ENCODE measurements at places on chromosomes 2 and 18.

GRCh38 chr18:9333441-9334328 lies 888 bp upstream of the TWSG1 start:
- no peak for DNase-seq

DNA sequence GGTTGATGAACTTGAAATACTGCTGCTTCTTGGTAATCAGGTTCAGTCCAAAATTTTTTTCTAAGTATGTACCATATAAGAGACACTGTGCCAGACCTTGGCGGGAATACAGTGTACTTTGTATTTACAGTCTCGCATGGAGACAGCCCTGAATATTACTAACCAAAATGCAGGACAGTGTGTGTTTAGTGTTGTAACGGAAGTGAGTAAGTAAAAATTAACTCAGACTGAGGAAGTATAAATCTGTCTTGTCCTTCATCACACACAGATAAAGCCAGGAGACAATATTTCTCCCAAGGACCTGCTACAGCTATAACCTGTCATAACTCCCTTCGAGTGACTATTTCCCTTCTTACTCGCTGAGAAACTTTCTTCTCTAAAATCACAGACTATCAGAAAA lies 76.9 kb downstream of the ACTR3 start:
- DNase-seq: no peak

- no peak for DNase-seq
Observed at GRCh38 chr2:202387608-202388342, 11.6 kb downstream of the BMPR2 start.

- no peak for DNase-seq
Observed at GRCh38 chr2:224263571-224264043, 138.3 kb downstream of the FAM124B start.

DNA sequence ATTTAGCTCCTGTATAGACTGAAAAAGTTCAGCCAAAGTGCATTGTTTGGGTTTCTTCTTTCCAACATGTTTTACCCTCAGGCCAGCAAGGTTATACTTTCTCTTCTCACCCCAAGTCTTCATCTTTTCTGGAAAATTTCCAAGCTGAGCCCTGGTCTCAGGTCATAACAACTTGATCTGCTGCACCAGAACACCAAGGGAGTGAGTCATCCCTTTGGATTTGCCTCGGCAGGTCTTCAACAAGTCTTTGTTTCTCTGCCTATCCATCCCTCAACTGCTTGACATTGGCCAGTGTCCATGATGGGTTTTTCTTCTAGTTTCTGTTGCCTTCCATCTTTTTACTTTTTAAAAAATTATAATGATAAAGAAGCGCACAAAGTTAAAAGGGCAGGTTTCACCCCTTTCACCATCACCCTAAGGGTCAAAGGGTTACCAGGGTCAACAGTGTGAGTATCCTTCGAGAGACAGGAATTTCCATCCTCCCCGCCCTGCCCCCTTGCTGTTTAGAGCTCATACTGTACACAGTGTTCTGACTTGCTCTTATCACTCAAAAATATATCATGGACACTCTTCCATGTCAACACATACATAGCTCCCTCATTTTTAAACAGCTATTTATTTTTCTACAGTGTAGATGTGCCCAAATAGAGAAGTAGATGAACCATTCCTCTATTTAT lies 5.7 kb upstream of the SPATS2L start:
- DNase-seq: no peak

GRCh38 chr2:168243061-168243460 lies 4.3 kb downstream of the STK39 start:
- DNase-seq: no peak

DNA sequence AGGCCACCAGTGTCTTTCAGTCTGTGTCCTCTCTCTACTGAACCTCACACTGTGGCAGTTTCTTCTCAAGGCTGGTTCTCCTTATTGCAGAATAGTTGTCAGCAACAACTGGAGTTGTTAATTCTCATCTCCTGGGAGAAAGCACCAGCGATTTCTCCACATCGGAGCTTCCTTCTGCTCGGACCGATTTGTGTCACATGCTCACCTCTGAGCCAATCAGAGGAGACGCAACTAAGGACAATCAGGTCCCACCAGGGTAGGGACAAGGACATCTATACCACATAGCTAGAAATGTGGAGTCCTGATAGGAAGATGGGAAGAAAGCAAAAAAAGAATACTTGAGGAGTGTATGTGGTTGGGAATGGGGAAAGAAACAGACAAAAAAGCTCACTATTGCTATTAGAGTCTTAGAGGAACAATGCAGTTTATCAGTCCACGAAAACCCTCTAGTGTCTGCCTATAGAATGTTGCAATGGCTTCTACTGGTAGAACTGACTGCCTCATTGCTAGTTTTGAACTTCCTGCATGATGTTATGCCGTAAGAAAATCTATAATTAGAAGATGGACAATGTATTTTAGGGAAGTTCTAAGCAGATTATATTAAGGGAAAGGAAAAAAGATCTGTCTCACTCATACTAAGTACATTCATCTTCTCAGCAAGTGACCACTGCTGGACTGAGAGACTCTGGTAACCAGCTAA lies 169.7 kb downstream of the CDCA7 start:
- DNase-seq: no peak

GRCh38 chr18:39635192-39635591 lies 2069.6 kb upstream of the CELF4 start:
- DNase-seq: no peak

GRCh38 chr2:28080911-28081310 lies 190.4 kb downstream of the BABAM2 start:
- no peak for DNase-seq

GRCh38 chr2:109057686-109058085 lies 68.7 kb upstream of the EDAR start:
- DNase-seq: no peak

- DNase-seq: no peak
Observed at GRCh38 chr18:54783139-54783538, 45.1 kb upstream of the RAB27B start.

GRCh38 chr18:44564922-44565321 lies 115.8 kb upstream of the SETBP1 start:
- no peak for DNase-seq

DNA sequence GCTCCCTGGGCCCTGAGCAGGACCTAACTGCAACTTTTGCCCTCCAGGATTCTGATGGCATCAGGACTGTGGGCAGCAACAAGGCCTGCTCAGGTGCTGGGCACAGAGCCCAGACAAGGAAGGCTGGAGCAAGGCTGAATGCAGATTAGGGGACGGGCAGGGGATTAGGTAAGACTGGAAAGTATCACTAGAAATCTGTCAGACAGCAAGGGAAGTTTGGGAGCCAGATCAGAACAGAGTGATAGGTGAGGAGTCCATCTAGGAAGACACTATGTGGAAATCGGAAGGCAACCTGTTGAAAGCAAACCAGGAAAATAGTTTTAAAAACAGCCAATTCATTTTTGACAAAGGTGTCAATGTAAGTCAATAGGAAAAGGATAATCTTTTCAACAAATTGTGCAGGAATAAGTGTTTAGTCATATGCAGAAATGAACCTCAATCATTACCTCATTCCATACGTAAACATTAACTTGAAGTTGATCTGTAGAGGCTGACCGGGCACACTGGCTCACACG lies 56.4 kb upstream of the STPG4 start:
- no peak for DNase-seq

DNA sequence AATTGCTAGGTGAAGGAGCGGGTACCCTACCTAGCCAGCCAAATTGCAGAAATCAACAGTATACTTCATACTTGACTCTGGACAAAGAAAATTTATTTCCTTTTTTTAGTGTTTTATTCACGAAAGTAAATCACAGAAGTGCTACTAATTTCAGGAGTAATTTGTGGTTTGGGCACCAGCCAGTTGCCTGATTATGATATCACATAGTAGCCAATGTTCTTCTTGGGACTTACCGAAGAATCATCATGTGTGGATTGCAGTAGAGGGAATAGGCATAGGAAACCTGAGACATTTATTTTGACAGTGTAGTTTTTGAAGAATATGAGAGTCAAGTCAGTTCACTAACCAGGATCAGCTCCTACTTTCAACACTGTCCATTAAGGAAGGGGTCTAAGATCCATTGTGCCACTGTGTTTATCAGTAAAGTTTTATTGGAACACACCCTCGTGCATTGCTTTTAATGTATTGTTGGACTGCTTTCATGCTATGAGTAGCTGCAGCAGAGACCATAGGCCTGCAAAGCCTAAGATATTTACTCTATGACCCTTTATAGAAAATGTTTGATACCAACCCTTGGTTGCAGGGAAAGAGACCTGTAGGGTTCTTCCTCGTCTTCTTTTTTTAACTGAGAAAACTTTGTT lies 32.1 kb downstream of the TNFRSF11A start:
- DNase-seq: no peak

DNA sequence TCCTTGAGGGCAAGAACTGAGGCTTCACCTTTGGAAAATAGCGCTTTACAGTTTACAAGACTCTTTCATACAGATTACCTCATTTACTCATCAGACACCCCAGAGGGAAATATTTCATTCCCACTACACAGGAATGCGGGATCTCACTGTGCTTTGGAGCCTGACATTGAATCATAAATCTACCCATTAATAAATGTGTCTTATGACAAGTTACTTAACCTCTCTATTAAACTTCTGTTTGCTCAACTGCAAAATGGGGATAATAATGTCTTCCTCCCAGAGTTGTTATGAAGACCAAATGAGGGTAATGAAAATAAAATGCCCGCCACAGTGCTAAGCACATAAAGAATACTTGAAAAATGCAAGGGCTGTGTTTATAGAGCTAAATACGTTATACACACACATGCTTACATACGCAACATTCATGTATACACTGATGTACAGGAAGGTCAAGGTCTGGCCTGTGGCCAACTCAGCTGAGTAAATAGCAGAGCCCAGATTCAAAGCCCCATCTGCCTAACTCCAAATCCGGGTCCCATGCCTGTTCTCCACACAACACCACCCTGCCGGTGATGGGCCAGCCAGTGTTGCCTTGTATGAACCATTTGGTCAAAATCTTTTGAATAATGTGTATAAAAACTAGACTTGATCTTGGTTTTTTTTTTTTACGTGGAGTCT lies 77.8 kb upstream of the STPG4 start:
- DNase-seq: no peak

DNA sequence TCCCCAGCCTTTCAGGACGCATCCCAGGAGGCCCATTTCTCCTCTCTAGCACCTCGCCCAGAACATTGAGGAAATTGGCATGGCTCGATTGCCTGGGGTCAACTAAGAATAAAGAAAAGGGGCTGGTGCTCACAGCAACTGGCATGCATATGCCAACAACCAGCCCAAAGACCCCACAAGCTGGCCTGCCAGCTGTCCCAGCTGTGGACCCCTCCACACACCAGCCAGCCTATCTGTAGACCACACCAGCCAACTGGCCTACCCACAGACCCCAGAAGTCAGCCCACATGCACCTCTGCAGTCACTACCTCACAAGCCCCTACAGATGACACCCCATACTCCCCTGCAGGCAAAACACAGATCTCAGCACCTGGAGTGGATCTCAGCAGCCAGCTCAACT lies 123.8 kb upstream of the ID2 start:
- no peak for DNase-seq

DNA sequence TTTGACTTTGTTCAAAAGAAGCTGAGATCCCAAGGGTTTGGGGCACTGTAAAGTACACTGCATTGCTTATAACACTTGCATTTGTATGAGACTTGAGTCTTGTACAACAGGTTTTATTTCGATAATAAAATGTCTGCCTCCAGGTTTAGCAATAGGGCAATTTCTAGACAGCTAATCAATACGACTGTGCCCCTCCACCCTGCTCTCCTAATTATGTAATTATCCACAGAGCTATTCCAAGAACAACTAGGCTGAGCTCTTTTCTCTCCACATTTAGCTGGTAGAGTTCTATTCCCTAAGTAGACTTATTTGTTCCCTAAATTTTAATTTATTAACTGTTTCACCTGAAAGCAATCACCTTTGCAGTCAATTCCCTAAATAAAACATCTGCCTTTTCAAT lies 52.9 kb upstream of the LINC00305 start:
- no peak for DNase-seq

- DNase-seq: no peak
Observed at GRCh38 chr2:218391202-218391601, 8.5 kb upstream of the CTDSP1 start.

DNA sequence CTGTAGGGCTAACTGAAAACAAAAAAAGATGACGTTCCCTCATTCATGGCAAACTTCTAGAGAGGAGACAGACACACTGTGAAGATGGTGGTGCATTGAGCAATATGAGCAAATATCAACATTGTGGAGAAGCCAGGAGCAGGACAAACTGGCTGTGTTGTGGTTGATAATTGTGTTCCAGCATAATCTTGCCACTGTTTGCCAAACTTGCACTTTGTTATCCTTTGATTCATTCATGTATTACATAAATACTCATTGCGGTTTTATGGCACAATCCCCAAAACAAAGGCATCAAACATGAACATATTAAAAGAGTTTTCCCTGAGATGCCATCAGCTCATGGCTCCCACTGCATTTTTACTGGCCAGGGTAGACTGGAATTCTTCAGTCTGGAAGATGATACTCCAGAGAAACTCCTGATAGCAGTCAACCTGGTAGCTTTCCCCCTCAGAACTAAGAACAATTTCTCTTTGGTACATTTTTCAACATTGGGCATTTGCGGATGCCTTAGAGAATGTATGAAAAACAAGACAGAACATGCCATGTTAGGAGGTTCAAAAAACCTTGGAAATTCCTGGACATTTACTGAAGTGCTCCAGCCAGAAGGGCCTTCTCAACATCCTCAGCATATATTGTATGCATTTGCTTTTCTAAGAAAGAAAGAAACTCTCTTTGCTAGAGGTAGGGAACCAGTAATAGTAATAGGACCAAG lies 487.4 kb upstream of the CELF4 start:
- DNase-seq: no peak

- no peak for DNase-seq
Observed at GRCh38 chr18:63762518-63762917, 12.7 kb upstream of the SERPINB7 start.

DNA sequence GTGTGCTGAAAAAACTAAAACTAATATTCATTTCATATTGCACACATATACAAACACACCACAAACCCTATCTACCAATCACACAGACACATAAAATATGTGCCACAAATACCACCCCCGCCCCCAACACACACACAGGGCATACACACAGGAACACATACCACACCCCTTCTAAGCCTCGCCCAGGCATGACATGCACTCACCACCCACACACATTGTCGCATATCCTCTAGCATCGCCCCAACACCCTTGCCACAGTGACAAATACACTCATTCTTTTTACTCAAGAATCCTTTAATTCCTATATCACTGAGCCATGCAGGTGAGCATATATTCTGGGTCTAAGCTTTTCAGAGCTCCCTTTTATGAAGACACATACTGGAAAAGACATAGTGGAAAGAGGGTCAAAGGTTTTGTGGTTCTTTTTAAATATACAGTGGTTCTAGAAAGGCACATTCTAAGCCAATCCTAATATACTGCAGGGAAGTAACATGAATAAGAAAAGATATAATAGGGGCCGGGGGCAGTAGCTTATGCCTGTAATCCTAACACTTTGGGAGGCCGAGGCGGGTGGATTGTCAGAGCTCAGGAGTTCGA lies 24.5 kb upstream of the LCLAT1 start:
- no peak for DNase-seq

Measured in posterior cingulate gyrus (tissue), 11 donors.